ENCODE measurements at places on chromosomes 12 and 14. TPM values are rescaled to one million over a fixed set of nuclear protein-coding genes. Genes with fewer than 3 reads are reported as not detected.

RASSF9 gene
- total RNA-seq: 2.4 TPM

ATXN3 gene
- 48.1 TPM for total RNA-seq

HSPB8 gene
- 1.3 TPM for total RNA-seq

AQP2 gene
- not detected for total RNA-seq
